ENCODE measurements at places on chromosomes 7 and 10.

- no peak for DNase-seq
Measured at GRCh38 chr7:121474301-121474673, 78.2 kb upstream of the FAM3C start.

DNA sequence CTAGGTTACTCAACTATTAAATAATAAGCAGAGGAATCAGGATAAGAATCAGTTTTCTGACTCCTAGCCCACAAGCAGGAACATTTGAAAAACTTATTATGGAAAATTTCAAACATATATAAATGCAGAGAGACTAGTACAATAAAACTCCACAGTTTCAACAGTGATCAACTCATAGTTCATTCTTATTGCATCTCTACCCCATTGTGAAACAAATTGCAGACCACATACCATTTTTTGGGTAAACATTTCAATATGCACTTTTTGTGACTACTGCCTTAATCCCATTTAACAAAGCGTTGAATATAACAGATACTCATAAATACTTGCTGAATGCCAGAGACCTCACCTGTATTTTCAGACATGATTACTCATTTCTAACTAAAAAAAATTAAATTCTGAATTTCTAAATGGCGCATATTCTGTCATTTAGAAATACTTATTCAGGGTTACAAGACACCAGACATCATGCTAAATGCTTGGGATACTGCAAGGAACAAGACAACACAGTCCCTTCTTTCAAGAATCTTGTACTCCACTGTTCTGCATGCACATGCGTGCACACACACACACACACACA lies 11.4 kb downstream of the CDK6 start:
- no peak for DNase-seq

DNA sequence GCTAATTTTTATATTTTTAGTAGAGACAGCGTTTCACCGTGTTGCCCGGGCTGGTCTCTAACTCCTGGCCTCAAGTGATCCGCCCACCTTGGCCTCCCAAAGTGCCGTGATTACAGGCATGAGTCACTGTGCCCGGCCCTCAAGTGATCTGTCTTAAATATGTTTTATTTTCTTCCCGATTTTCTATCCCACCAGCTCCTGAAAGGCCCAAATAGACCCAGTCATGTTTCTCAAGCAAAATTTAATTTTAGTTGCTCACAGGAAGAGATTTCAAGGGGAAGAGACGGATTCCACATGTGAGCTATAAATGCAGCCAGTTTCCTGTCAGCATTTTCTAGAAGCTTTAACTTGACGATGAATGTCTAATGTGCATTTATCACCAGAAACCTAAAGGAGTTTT lies 12.0 kb downstream of the DENND10 start:
- DNase-seq: no peak

DNA sequence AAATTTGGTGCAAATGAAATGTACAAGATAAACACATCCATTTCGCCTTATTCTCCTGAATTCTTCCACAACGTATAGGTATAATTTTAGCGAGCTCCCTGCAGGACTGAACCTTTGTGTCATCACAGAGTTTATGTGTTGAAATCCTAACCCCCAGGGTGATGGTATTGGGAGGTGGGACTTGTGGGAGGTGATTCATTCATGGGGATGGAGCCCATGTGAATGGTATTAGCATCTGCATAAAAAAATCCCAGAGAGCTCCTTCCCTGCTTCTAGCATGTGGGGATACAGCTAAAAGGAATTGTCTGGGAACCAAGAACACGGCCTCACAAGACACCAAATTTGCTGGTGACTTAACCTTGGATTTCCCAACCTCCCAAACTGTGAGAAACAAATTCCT lies 741.4 kb upstream of the VSTM2A start:
- no peak for DNase-seq

DNA sequence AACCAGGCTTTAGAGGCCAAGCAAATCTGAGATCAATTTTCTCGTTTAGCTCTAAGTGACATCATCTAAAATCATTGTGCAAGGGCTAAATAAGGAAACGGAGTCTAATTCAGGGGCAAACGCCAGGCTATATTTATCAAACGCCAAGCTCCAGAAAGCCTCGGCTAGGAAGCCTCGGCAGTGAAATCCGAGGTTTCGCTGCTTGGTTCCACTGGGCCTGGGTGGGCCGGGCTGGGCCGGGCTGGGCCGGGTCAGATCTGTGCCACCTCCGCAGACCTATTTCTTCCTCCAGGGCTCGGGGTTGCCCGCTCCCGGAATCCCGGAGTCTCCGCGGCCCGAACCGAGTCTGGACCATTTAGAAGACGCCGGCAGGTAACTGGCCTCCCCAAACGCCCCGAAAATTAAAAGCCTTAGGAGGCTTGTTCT lies 459 bp upstream of the FEZF1 start:
- DNase-seq: no peak

- no peak for DNase-seq
Measured at GRCh38 chr10:91194497-91195179, 25.8 kb upstream of the PCGF5 start.

DNA sequence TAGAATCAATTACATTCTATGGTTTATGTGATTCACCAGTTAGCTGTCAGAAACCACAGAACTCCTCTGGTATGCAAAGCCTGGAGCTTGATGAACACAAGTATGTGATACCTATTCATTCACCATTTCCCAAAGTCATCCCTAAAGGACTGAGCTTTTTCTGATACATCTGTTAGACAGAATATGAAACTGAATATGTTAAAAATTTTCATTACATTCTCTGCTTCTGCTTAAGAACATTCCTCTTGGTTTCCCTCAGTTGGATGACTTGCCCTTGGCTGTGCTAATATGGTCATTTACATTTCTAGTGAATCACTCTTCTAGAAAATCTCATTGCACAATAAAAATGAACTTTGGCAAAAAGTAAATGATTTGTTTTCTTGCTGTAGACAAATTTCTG lies 10.8 kb upstream of the PON1 start:
- no peak for DNase-seq

DNA sequence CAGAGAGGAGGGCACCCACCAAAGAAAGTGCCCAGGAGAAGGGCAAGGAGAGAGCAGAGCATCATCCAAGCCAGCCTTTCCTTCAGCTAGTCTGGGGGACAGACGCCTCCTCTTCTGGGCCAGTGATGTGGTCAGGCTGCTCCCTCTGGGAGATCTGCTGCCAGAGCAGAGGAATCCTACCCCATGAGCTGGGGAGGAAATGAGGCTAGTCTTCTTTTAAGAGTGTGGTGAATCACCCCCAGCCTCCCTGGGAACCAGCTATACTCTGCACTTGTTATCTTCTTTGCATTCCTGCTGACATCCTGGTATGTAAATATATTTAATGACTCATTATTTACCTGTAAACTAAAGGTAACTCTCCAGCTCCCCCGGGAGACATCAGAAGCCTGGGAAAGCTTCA lies 41.6 kb upstream of the EPHB6 start:
- no peak for DNase-seq

DNA sequence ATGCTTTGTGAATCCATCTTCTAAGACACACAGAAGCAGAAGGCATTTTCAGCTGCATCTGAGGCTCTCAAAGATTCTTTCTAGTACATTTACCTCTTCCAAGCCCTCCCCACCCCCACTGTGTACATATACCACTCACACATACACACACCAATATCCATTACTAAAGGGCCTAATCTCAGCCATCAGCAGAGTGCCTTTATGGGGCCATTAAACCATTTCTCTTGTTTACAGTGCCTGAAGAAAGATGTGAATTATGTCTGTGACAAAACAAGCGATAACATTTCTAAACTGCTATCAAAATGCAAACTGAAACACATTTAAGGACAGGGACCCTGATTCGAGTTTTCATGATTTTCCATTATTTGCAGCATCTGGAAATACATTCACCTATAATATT lies 40.0 kb downstream of the ETV1 start:
- no peak for DNase-seq

GRCh38 chr10:104559935-104560334 lies 81.2 kb upstream of the SORCS3 start:
- no peak for DNase-seq

DNA sequence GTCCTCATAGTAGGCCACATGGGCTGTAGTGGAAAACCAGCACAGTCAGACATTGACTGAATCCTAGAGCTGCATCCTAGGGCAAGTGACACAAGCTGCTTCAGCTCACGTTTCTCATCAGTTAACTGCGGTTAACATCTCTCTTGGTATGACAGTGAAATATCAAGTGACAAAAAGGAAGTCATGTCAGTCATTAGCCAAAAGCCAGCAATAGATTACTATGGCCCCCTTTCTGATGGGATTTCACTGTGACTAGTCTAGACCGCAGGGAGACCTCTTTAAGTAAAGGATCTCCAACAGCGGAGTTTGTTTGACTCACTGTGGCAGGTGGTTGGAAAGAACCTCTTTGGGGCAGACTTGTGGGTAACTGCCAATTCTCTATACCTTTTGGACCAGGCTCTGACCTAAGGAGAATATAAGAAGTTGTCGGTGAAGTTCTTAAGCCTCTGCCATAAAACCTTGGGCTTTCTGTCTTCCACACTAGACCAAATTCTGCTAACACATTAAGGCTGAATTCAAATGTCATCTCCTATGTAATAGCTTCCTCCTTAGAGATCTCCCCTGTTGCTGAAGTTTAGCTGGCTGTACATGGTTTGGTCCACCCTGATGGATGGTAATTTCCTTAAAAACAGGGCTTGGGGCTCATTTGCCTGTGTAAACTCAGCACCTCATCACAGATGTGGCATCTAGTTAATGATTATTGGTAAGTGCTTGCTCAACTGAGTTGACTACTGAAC lies 115.3 kb downstream of the SGMS1 start:
- DNase-seq: no peak

GRCh38 chr7:112422842-112423496 lies 27.3 kb upstream of the IFRD1 start:
- no peak for DNase-seq

- no peak for DNase-seq
Measured at GRCh38 chr10:29809383-29809782, 174.6 kb upstream of the SVIL start.

- no peak for DNase-seq
Measured at GRCh38 chr10:75883081-75884072, 452.0 kb downstream of the LRMDA start.

GRCh38 chr10:92750791-92751533 lies 61.2 kb downstream of the HHEX start:
- DNase-seq: no peak

- no peak for DNase-seq
Measured at GRCh38 chr10:31769564-31769963, 159.1 kb downstream of the ARHGAP12 start.

DNA sequence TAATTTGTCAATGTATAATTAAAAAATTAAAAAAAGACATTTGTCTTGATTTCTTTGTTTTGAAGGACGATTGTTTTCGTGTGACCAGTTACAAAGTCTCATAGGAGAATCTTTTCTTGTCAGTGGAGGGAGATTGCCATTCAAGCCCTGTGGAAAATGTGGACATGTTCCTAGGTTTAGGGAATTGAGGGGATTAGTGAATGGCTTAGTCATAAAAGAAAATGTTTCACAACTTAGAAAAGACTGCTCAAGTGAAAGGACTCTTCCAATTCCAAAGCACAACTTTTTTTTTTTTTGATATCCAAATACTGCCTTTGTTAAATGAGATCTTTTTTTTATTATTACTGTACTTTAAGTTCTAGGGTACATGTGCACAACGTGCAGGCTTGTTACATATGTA lies 140.7 kb upstream of the HABP2 start:
- no peak for DNase-seq

GRCh38 chr7:53521638-53522184 lies 486.3 kb downstream of the POM121L12 start:
- no peak for DNase-seq

DNA sequence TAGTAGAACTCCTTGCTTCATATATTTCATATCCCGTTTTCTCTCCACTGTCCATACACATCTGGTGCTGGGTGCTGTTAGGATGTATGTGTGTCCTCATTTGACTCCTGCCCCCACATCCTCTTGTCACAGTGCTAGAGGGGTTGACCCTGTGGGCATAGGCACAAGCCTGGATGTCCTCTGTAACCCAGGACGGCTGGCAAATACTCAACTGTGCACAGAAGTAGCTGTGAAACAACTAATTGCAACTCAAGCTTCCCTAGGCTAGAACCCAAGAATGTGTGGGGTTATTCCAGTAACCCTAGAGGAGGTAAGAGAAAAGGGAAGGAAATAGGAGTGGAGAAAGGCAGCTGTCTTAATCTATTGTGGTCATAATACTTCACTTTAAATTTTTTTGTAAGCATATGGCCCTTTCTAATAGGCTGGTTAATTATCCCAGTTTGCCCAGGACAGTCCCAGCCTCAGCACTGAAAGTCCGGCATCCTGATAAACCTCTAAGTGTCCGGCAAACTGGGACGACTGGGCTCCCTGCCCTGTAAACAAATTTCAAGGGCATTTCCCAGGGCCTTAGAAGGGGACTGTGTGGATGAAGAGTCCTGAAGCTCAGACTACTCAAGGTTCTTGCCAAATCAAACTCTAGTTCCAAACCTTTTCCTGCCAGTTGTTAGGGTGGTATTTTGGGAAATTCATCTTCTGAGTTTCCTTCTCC lies 283.2 kb upstream of the CELF2 start:
- DNase-seq: no peak

DNA sequence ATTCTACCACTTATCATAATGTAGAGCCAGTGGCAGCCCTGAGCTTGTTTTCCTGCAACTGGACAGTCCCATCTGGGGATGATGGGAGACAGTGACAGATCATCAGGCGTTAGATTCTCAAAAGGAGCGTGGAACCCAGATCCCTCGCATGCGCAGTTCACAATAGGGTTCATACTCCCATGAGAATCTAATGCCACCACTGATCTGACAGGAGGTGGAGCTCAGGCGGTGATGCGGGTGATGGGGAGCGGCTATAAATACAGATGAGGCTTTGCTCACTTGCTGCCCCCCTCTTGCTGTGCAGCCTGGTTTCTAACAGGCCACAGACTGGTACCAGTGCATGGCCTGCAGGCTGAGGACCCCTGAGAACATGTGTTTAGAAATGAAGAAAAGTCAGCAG lies 260.1 kb downstream of the CAMK1D start:
- no peak for DNase-seq

GRCh38 chr10:87750001-87750671 lies 67.9 kb downstream of the ATAD1 start:
- no peak for DNase-seq

- DNase-seq: no peak
Measured at GRCh38 chr10:113680190-113681111, 739 bp downstream of the CASP7 start.

- no peak for DNase-seq
Measured at GRCh38 chr10:50645236-50645635, 21.5 kb upstream of the SGMS1 start.

GRCh38 chr7:106290319-106290718 lies 5.5 kb upstream of the NAMPT start:
- DNase-seq: no peak

Data from stimulated activated CD4-positive, alpha-beta T cell treated with anti-CD3 and anti-CD28 coated beads, TNF-alpha, amount 100 ng/mL, for 48 hours (primary cell).